ENCODE measurements at places on chromosomes 7 and 10.

DNA sequence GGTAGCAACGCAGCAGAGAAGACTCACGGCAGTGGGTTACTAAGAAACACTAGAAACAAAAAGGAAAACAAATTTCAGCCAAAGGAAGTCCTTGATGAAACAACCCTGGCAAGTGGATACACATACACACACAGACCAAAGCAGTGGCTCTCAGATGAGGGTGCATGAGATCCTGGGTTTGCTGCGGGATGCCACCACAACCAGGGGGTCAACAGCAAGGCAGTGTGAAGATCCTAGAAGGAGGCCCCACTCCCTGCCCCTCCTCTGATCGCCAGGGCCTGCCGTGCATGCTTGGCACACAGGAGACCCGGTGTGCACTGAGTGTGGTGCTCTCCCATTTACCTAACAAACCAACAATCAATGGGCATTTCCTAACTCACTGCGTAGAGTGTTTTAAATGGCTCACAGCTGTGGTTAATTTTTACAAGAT, 252.3 kb upstream of the KLF14 start:
- peak; percentile 48 for DNase-seq

DNA sequence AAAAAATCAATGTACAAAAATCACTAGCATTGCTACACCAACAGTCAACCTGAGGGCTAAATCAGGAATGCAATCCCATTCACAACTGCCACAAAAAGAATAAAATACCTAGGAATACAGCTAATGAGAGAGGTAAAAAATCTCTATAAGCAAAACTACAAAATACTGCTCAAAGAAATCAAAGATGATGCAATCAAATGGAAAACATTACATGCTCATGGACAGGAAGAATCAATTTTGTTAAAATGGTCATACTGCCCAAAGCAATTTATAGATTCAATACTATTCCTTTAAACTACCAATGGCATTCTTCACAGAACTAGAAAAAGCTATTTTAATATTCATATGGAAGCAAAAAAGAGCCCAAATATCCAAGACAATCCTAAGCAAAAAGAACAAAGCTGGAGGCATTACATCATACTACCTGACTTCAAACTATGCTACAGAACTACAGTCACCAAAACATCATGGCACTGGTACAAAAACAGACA, 116.3 kb downstream of the HPSE2 start:
- DNase-seq = no peak

GRCh38 chr10:69464801-69465401, 13.6 kb downstream of the TSPAN15 start:
- DNase-seq = no peak

DNA sequence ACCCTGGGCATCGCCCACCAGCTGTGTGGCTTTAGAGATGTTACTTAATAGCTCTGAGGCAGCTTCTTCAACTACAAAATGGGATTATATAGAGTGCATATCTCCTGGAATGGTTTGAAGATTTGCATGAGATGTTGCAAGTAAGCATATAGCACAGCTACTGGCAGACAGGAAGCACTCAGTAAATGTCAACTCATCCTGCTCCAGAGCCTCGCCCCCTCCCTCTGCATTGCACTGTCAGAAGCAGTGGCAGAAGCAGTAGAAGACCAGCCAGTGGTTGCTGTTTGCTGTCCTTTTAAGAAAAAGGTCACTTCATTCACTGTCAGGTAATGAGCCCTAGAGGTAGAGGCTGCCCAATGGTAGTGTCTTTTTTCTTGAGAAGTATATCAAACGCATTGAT, 180.0 kb upstream of the GHITM start:
- no peak for DNase-seq

- DNase-seq = no peak
Measured at GRCh38 chr10:89156161-89156835, 50.8 kb downstream of the CH25H start.

Measured in fibroblast of the aortic adventitia (primary cell).